Putamen (tissue), 1 donor: ENCODE measurements at places on chromosomes 5 and 9.
A peak's percentile ranks its signal among the peaks of the same experiment; 100 is the strongest.

DNA sequence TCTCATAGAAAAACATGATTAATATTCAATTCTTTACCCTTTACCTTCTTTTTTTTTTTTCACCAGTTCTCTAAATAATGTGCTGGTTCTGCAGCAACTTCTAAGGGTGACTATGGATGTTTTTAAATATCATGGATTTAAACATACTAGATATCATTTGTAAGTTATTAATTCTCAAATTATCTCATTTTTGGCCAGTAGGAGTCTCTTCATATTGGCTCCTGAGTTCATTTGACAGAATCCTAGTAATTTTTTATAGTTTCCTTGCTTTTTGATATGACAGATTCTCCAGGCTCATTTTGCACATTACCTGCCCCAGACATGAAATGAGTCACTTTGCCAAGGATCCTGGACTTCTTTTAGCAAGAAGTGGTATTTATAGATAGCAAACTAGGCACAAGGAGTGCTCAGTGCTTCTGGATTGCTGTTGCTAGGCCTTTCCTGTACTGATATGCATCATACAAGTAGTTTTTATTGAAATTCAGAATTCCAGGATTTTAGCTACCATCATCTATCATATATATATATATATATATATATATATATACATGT, 201.3 kb upstream of the IL12B start:
- DNase-seq, result peak; percentile 59

DNA sequence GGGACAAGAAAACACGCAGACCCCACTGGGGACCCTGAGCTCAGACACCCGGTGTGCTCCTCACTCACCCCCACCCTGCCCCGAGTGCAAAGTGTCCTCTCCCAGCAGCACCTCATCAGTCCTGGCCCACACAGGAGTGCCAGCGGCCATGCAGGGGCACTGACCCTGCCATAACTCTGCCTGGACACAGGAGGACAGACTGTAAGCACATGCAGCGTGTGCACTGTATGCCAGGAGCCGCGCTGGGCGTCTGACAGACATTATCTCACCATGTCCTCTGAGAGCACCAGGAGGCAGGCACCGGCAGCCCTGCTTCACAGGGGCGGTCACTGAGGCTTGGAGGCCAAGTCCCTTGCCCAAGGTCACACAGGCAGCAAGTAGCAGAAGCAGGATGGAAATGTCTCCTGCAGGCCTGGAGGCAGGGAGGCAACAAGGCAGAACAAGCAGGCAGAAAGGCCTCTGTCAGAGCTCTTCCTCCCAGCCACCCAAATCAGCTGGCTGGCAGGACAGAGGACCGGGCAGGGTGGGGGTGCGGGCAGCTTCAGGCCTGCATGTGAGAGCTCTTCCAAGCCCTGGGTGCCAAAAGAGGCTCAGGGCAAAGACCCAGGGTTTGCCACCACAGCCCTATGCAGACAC, 8.4 kb downstream of the EEIG1 start:
- peak; percentile 82 for DNase-seq

- no peak for DNase-seq
These were observed 49.0 kb upstream of the DPYSL3 start for GRCh38 chr5:147558826-147559225.

DNA sequence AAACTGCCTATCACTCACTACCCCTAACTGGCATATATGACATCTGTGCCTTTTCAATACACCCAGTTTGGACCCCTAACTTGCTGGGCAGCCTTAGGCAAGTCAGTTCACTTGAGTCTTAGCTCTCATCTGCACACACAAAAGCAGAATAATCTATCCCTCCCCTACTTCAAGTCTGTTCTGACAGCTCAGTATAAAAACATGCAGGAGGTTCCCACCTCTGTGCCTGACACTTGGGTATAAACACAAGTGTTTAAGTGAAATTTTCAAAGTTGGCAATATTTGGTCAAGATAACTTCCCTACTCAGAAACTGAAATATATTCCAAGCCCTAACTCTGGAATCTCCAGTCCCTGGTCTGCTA, 12.6 kb downstream of the HNRNPH1 start:
- DNase-seq, result no peak

DNA sequence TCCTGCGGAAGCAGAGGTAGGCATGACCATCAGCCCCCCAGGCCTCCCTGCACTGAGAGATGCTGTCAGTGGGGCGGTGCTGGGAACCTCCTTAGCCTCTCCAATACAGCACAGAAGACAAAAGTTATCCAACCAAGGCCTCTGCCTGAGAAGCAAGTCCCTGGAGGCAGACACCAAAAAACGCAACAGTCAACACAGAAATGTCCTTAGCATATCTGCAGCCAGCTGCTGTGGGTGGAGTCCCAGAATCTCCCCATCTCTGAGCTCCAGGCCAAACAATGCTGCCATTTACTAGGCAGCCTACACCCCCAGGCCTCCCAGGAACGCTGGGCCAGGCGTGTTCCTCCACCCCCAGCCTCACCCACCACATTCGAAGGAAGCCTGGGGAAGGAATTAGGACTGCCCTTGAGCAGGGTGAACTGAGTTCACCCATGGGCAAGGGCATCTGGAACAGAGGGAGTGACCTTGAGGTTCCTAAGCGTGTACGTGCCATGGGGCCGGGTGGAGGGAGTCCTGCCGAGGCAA, 43.7 kb downstream of the STK10 start:
- DNase-seq, result peak; percentile 51

DNA sequence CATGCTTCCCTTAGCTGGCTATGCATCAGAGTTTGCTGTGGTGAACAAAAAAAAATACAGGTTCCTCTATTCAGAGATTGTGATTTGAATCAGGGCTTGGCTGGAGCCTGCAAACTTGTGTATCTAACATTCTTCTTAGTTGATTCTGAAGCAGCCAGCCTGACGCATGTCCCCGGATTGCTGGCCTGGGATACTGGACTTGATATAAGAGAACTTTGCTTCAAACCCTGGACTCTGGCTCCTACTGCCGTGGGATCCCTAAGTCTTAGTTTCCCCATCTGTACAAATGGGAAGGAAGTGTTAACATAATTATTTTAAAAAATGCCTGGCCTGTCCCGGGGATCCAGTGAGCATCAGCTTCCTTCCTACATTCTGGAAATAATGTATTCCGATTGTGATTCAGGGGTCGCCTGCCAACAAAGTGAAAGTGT, 292.8 kb downstream of the ARHGEF28 start:
- no peak for DNase-seq

- DNase-seq, result no peak
These were observed 706.1 kb upstream of the CDH18 start for GRCh38 chr5:20694121-20694520.

- no peak for DNase-seq
These were observed 31.8 kb downstream of the SPATA31D1 start for GRCh38 chr9:82020331-82020730.

DNA sequence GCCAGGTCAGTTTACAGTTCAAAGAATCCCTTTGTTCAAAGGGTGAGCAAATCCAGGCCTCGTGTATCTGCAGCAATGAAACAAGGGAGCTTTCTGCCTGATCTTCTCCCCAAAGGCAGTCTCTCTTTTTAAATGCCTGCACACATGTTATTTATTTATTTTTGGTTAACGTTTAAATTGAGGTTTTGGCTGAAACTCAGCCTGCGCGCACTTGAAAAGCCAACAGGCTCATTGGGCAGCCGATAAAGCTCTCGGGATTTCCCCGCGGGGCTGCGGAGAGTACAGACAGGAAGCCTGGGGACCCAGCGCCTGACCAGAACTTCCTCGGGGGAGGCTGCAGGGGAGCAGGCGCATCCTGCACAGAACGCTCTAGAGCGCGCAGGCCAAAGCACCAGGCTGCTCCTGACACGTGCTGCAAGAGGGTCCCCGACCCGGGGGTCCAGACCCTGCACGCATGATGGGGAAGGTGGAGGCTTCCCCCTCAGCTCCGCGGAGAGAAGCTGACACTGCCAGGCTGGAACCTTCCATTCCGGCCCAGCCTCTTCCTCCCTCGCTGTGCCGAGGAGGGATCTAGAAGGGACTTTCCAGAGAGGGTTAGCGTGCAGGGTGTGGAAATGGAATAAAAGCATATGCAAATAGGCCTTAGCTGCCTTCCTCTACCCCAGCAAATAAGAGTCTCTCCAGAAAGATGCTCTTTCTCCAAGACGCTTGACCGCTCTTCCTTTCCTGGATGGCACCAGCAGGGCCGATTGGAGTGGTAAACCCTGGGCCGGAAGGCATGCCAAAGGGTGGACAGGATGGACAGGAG, 46.1 kb downstream of the PTTG1 start:
- DNase-seq, result peak; percentile 52

GRCh38 chr9:33229359-33230114, 10.4 kb upstream of the SPINK4 start:
- no peak for DNase-seq

- no peak for DNase-seq
These were observed 16.8 kb upstream of the FAM174A start for GRCh38 chr5:100518377-100518776.

- no peak for DNase-seq
These were observed 39.6 kb upstream of the TIFAB start for GRCh38 chr5:135491552-135492318.

DNA sequence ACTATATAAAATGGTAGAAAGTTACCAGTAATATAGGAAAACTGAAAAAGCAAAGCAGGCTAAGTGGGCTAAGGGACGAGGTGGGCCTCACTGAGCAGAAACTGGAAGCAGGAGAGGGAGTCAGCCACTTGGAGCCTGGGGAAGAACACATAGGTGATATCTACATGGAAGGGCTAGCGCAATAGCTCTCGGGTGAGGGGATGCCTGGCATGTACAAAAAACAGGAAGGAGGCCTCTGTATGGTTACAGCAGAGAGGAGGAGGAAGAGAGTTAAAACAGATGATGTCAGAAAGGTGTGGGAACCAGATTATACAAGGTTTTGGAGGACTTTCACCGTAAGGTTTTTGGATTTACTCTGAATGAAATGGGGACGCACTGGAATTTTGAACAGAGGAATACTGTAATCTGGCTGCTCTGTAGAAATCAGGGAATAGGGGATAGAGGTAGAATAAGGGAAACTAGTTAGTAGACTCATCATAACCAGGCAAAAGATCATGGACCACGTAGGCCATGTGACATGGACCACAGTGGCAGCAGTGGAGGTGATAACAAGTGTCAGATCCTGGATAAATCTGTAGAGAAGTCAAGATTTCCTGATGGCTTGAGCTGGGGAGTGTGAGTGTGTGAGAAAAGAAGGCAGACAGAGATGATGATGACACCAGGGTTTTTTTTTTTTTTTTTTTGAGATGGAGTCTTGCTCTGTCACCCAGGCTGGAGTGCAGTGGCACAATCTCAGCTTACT, 52.5 kb downstream of the FNBP1 start:
- no peak for DNase-seq

DNA sequence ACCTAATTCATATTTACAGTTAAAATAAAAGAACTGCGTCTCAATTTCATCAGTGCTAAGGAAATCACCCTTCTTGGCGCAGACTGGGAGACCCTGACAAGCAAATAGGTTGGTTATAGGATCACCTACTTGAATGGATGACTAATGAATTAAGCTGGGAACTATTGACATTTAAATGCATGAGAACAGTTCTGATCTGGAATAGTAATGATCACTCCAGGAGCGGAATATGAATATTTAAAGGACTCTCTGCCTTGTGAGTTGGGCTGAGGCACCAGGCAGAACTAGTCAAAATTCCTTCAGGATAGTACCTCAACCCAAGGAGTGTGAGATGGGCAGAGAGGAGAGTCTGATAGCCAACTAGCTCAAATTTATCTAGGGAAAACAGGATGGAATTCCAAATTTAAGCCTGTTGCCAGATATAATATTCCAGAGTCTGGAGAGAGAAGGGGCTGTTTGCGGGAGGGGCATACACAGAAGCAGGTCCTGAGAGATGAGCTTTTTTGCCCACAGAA, 364.4 kb downstream of the CSNK1G3 start:
- DNase-seq, result no peak

- DNase-seq, result no peak
These were observed 31.2 kb upstream of the EXOC3 start for GRCh38 chr5:411728-412127.

- no peak for DNase-seq
These were observed 13.9 kb upstream of the ENHO start for GRCh38 chr9:34536685-34537084.
